Large intestine (tissue), 12 donors: ENCODE measurements at places on chromosomes 7 and 10. TPM values are rescaled to one million over a fixed set of nuclear protein-coding genes. Genes with fewer than 3 reads are reported as not detected.

The UBE2D4 gene
- polyA plus RNA-seq: 13.3 TPM

The FOXI2 gene
- polyA plus RNA-seq: not detected

The FAM131B gene
- 5.8 TPM for polyA plus RNA-seq

The CAV2 gene
- polyA plus RNA-seq: 50.1 TPM

The GNAT3 gene
- polyA plus RNA-seq: 0.57 TPM

The UNCX gene
- not detected for polyA plus RNA-seq

The ACSM6 gene
- 0.06 TPM for polyA plus RNA-seq

The MRLN gene
- 0.33 TPM for polyA plus RNA-seq

DNA sequence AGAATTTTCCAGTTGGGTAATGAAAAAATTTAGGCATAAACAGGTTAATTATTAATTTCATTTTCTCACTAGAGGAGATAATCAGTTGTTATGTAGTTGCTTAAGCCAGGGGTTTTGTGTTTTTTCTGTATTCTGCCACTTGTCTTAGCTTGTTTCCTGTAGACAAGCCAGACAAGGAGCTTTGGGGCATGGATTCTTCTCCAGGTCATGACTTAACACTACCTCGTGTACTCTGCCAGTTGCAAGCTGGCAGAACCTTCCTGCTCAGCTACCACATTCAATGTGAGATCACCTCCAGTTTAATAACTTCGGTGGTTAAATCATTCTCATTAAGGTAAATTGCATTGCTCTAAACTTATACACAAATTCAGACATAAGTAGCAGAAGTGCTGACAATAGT lies 1.8 kb downstream of the CCM2 start:
- no peak for DNase-seq
- no peak overlapping the region for H3K27ac ChIP-seq
- H3K4me3 ChIP-seq: no peak overlapping the region
- no peaks in the 10 kb centered on the region for H3K27me3 ChIP-seq

GRCh38 chr7:13989949-13990305 lies 461 bp upstream of the ETV1 start:
- peak overlapping the region; percentile 69 for H3K27ac ChIP-seq
- H3K27me3 ChIP-seq: no peaks in the 10 kb centered on the region
- H3K36me3 ChIP-seq: no peaks in the 10 kb centered on the region
- H3K4me1 ChIP-seq: no peaks in the 10 kb centered on the region

GRCh38 chr7:38481401-38481800 lies 149.8 kb downstream of the AMPH start:
- H3K27ac ChIP-seq: no peak overlapping the region
- H3K4me3 ChIP-seq: no peak overlapping the region
- no peaks in the 10 kb centered on the region for H3K27me3 ChIP-seq
- no peaks in the 10 kb centered on the region for H3K4me1 ChIP-seq

- H3K4me3 ChIP-seq: no peak overlapping the region
- no peak overlapping the region for H3K27ac ChIP-seq
- DNase-seq: no peak
- peaks cover 51% of the 10 kb centered on the region for H3K27me3 ChIP-seq
- no peaks in the 10 kb centered on the region for H3K36me3 ChIP-seq
Observed at GRCh38 chr7:1298051-1298930, 65.6 kb downstream of the UNCX start.

DNA sequence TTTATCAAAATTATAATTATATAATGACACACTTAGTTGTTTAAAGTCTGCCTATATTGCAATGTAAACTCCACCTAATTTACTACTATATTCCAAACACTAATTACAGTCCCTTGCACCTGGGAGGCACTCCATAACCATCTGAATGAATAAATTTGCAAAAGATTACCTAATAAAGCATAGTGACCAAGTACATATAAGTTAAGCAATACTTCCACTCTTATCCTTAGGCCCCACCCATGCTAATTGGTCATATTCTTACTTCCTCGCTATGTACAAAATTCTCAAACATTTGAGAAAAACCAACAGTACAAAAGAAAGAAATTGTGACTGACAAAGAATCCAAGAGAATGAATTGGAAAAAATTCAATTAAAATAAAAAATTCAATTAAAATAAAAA lies 65.3 kb downstream of the ZFAND4 start:
- H3K4me1 ChIP-seq: no peaks in the 10 kb centered on the region
- no peaks in the 10 kb centered on the region for H3K27me3 ChIP-seq
- H3K27ac ChIP-seq: no peak overlapping the region

- H3K4me3 ChIP-seq: no peak overlapping the region
- H3K4me1 ChIP-seq: no peaks in the 10 kb centered on the region
- no peaks in the 10 kb centered on the region for H3K36me3 ChIP-seq
- H3K27ac ChIP-seq: no peak overlapping the region
Observed at GRCh38 chr10:14153570-14154055, 177.1 kb downstream of the FRMD4A start.

- no peak for DNase-seq
- H3K4me1 ChIP-seq: no peaks in the 10 kb centered on the region
- H3K27me3 ChIP-seq: no peaks in the 10 kb centered on the region
- H3K27ac ChIP-seq: no peak overlapping the region
- H3K4me3 ChIP-seq: no peak overlapping the region
- H3K36me3 ChIP-seq: no peaks in the 10 kb centered on the region
Observed at GRCh38 chr10:88958721-88959120, 6.1 kb upstream of the ACTA2 start.

DNA sequence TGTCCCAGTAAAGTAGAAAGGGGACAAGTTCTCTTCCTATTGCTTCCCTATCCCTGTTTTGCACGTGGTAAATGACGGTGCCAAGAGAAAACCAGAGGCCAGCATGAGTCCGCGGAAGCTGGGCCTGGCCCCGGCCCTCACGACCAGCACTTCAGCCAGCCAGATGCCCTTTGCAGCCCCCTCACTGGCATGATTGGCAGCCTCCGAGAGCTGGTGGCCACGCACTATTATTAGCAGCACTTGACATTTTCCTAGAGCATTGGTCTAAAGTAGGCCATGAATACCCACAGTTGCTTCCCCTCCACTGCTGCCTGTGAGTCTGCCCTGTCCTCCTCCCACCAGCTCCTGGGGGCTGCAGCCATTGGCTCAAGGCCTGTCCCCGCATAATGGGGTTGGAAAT lies 369.1 kb downstream of the PLXNA4 start:
- H3K27me3 ChIP-seq: no peaks in the 10 kb centered on the region
- H3K27ac ChIP-seq: no peak overlapping the region
- H3K36me3 ChIP-seq: no peaks in the 10 kb centered on the region
- no peak overlapping the region for H3K4me3 ChIP-seq
- no peak for DNase-seq
- H3K4me1 ChIP-seq: no peaks in the 10 kb centered on the region

GRCh38 chr10:9024210-9024609 lies 969.7 kb downstream of the GATA3 start:
- H3K4me3 ChIP-seq: no peak overlapping the region
- no peaks in the 10 kb centered on the region for H3K4me1 ChIP-seq
- H3K27ac ChIP-seq: no peak overlapping the region
- no peak for DNase-seq

DNA sequence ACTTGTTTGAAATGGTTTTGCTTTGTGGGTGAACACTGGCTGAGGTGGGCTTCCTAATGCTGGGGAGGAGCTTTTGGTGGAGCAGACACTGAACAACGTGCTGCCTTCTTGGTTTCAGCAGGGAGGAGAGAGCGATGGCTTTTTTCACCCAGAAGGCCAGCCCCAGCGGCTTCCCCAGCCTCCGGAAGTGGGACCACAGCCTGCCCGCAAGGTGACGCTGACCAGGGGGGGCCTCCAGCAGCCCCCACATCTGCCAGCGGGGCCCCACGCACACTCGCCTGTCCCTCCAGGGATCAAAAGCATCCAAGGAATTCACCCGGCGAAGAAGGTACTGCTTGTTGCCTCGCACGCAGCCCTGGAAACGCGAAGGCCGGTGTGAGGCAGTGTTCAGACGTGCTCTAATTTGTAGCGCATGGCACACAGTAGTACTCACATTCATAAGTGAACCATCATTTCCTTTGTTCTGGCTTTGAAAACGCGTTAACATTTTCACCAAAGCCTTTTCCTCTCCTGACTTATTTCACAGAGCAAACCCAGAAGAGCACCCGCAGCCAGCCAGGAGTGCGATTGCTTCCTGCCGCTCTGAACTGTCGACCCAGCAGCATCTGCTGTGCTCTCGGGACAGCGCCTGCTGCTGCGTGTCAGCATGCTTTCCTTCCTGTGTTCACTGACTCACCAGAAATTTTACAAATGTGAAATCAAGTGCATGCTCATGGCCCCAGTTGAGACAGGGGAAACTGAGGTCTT lies 48.4 kb downstream of the SHH start:
- peaks cover 60% of the 10 kb centered on the region for H3K36me3 ChIP-seq
- DNase-seq: no peak
- H3K27ac ChIP-seq: no peak overlapping the region
- no peak overlapping the region for H3K4me3 ChIP-seq

- no peak overlapping the region for H3K4me3 ChIP-seq
- H3K27me3 ChIP-seq: peaks cover 24% of the 10 kb centered on the region
- peak; percentile 31 for DNase-seq
- H3K27ac ChIP-seq: peak overlapping the region; percentile 36
- H3K36me3 ChIP-seq: peaks cover 34% of the 10 kb centered on the region
- peaks cover 29% of the 10 kb centered on the region for H3K4me1 ChIP-seq
Observed at GRCh38 chr10:133277993-133278576, 1.4 kb upstream of the ADAM8 start.

GRCh38 chr10:47176206-47176902 lies 123.6 kb upstream of the GDF10 start:
- H3K36me3 ChIP-seq: no peaks in the 10 kb centered on the region
- no peak overlapping the region for H3K27ac ChIP-seq
- H3K4me1 ChIP-seq: no peaks in the 10 kb centered on the region
- H3K4me3 ChIP-seq: no peak overlapping the region
- no peak for DNase-seq

- DNase-seq: no peak
- H3K4me3 ChIP-seq: no peak overlapping the region
- H3K27me3 ChIP-seq: no peaks in the 10 kb centered on the region
- H3K27ac ChIP-seq: no peak overlapping the region
Observed at GRCh38 chr10:130022511-130023299, 58.6 kb upstream of the EBF3 start.

DNA sequence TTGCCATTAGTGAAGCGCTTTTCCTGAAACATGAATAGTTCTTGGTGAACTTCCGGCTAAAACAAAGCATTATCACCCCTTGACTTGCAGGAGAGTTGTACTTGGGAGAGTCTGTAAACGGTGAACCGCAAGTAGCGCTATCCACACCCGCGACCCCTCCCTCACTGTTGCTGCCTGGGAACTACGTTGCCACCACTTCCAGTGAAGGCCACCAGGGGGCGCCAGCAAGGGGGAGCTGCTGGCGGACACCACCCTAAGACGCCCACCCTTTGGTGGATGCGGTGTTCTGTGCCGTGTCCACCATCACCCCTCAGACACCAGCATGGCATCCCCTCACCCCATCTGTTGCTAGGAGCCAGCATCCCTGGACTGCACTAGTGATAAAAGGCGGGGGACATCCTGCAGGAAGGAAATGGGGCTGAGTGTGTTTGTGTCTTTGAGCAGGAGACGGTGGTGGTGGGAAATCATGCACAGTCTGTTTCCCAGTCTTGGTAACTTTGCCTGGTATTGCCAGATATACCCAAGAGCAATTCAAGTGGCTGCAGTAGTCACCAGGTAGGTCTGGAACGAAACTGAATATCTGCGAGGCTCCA lies 298.2 kb downstream of the FRMD4A start:
- no peaks in the 10 kb centered on the region for H3K36me3 ChIP-seq
- DNase-seq: no peak
- H3K27ac ChIP-seq: no peak overlapping the region
- H3K4me1 ChIP-seq: no peaks in the 10 kb centered on the region
- no peaks in the 10 kb centered on the region for H3K27me3 ChIP-seq

- H3K36me3 ChIP-seq: no peaks in the 10 kb centered on the region
- H3K27me3 ChIP-seq: no peaks in the 10 kb centered on the region
- peaks cover 11% of the 10 kb centered on the region for H3K4me1 ChIP-seq
- H3K27ac ChIP-seq: peak within 1 kb of the TSS; percentile 42
- H3K4me3 ChIP-seq: peak within 1 kb of the TSS; percentile 69
Observed at GRCh38 chr7:140672382-140673062, at the start of gene ADCK2. TSS of gene ADCK2 (plus strand) at chr7:140672945. CDS start at chr7:140673331, 386 bp downstream.

- no peaks in the 10 kb centered on the region for H3K27me3 ChIP-seq
- H3K27ac ChIP-seq: no peak overlapping the region
- no peaks in the 10 kb centered on the region for H3K36me3 ChIP-seq
- no peak overlapping the region for H3K4me3 ChIP-seq
- no peaks in the 10 kb centered on the region for H3K4me1 ChIP-seq
- peak; percentile 42 for DNase-seq
Observed at GRCh38 chr7:90625562-90625961, 29.4 kb downstream of the CDK14 start.

DNA sequence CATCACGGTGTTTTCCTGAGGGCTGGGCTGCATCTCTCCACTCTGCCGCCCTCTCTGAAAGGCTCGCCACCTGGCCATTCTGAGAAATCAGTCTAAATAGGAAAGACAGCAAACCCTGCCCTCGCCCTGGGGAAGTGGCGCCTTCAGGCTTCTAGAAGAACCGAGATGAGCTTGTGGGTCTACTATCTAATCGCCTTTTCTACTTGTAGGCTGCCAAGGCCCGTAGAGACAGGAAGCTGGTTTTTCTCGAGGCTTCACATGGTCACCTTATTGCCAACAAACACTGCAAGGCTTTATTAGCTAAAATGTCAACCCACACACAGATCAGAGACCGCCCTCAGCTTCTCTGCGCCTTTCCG lies 21.4 kb downstream of the LAT2 start:
- H3K27ac ChIP-seq: no peak overlapping the region

- H3K36me3 ChIP-seq: no peaks in the 10 kb centered on the region
- no peak for DNase-seq
- no peaks in the 10 kb centered on the region for H3K4me1 ChIP-seq
- H3K27ac ChIP-seq: no peak overlapping the region
Observed at GRCh38 chr10:75938380-75939122, 507.1 kb downstream of the LRMDA start.

DNA sequence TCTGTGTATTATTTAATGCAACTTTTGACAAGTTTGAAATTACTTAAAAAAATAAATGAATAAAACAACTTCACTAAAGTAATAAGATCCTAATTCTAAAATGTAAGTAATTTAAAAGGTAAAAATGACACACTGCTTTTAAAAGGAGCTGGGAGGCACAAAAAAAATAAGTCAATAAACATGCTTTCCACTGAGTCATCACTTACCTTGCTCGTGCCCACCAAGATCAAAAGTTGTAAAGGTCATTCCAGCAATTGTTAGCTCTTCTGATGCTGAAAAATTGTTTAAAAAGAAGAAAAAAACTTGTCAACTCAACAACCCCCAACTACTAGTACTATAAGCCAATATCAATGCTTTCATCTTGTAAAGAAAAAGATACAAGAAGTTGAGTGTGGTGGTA lies 9.5 kb downstream of the SAR1A start:
- H3K4me3 ChIP-seq: no peak overlapping the region
- peaks cover 5% of the 10 kb centered on the region for H3K4me1 ChIP-seq
- H3K27ac ChIP-seq: no peak overlapping the region
- no peak for DNase-seq
- peaks cover 48% of the 10 kb centered on the region for H3K36me3 ChIP-seq

- no peak overlapping the region for H3K27ac ChIP-seq
- H3K4me3 ChIP-seq: no peak overlapping the region
- DNase-seq: no peak
- no peaks in the 10 kb centered on the region for H3K4me1 ChIP-seq
- no peaks in the 10 kb centered on the region for H3K27me3 ChIP-seq
Observed at GRCh38 chr10:23015021-23015707, 80.2 kb upstream of the MSRB2 start.

GRCh38 chr7:141838581-141838980 lies 2.7 kb downstream of the PRSS37 start:
- no peaks in the 10 kb centered on the region for H3K36me3 ChIP-seq
- H3K4me3 ChIP-seq: no peak overlapping the region
- no peak for DNase-seq
- peaks cover 5% of the 10 kb centered on the region for H3K4me1 ChIP-seq
- H3K27me3 ChIP-seq: no peaks in the 10 kb centered on the region

GRCh38 chr7:148698397-148699023 lies at the start of gene CUL1:
TSS of gene CUL1 (plus strand) at chr7:148698903. CDS start at chr7:148730123, 31,220 bp downstream.
- H3K27ac ChIP-seq: peak within 1 kb of the TSS; percentile 88
- peaks cover 5% of the 10 kb centered on the region for H3K4me1 ChIP-seq
- H3K4me3 ChIP-seq: peak within 1 kb of the TSS; percentile 87
